ENCODE measurements at places on chromosomes 16 and 17.

DNA sequence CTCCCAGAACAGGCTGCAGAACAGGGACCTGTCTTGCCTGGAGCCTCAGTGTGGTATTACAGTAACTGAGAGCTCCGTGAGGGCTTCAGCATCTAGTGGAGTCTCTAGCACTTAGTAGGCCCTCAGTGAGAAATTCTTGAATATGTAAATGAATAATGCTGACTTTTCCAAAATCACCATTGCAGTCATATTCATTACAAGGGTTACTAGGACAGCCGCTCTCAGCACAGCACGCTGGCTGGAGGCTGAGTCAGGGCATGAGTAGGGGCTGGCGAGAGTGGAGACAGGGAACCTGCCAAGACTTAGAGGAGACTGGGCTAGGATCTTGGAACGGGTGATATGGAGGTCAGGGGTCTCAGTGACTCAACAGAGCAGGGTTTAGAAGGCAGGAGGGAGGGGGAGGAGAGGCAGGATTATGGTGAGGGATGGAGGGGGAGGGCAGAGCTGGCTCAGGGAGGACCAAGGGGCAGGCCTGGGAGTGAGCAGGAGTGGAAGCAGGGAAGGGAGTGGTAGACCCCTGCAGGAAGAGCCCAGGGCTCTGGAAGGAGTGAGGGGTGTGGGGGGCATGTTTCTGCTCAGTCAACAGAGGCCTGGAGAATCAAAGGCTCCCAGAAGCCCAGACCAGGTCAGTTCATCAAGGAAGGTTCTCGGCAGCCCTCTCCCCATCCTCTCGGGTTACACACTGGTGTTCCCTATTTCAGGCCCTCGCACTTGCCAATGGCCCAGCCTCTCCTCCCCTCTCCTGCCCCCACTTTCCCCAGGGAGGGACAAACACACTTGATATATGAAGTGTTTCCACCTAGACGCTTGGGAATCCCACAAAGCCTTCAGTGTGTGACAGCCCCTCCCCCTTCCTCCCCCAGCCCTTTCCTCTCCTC, 42.3 kb downstream of the FZD2 start:
- peak; percentile 55 for DNase-seq

DNA sequence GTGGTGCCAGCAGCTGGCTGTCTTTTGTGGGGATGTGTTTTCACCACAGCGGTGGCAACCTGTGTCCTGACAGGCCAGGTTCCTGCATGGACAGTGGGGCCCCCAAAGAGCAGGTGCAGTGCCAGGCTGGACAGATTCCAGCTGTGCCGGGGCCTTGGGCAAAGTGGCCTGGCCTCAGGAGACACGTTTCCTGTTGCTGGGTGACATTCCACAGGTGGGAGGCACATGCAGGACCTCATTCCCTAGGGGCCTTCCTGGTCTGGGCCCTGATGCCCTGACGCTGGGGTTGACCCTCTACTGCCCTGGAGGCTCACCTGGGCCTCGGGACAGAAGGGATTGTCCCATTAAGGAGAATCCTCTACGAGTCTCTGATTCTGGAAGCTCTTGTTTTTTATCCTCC, 182.4 kb downstream of the RAB11FIP4 start:
- DNase-seq, result no peak

DNA sequence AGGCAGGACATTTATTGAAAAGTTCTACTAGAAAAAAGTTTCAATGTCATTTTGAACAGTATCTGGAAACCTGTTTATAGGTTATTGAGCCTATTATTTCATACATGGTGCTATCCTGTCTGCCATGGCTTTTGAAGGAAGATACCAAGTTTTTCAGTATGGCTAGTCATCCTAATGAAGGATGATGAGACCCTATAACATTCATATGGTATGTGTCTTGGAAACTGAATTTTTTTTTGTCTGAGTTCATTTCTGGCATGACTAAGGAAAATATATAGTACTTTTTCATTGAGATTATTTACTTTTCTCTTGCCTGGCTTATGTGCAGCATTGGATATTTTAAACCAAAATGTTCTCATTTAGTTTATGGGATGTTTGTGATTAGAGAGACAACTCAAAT, 30.2 kb downstream of the CLTC start:
- DNase-seq, result no peak

GRCh38 chr17:51650202-51650601, 389.9 kb downstream of the UTP18 start:
- DNase-seq, result no peak

- no peak for DNase-seq
Observed at GRCh38 chr17:74646231-74646630, 22.7 kb upstream of the CD300E start.

DNA sequence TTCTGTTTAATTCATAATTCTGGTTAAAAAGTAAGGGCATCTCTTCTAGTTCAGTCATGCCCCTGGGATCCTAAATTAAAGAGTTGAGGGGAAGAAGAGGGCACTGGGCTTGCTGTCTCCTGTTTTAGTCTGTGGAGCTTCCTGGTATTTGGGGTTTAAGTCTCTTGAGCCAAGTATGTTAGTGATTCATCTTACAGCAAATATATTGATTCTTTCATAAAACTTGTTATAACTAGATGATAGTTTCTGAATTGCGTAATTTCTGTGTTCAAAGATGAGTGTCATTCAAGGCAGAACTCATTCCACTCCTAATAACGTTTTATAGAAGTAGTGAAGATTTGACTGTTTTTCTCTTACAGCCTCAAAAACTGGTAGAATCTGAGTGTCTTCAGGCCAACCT, 1.7 kb downstream of the TXNDC17 start:
- no peak for DNase-seq

DNA sequence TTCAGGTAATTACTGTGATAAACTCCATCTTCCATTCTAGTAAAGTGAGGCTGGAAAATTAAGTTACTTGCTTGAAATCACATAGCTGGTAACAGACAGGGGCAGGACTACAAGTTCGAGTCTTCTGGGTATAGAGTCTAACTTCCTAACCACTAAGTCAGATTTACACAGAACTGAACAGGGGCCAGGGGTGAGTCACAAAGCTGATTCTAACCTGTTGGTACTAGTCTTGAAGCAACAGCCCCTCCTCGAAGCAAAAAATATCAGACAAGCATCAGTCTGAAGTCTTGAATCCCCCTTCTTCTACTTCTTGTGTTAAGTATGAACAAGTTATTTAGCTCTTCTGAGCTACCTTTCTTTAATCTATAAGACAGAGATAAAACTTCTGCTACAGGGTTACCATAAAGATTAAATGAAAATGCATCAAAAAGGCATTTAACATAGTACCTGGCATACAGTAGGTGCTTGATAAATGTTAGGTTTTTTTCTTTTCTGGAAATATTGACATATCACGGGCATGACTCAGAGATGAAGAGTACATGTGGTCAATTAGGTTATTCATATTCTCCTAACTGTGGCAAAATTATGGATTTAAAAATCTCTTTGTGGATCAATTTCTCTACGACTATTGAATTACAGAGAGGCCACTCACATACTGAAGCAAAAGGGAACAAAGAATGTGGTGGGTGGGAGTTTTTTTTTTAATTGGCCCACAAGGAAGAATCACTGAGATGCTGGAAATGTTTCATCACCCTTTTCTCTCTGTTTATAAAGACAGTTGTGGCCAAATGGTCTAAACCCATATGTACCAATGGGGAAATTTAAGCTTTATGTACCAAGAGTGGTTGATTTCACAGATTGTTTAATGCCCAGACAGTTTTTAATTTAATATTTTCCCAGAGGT, 266.9 kb upstream of the DYNLRB2 start:
- DNase-seq, result no peak

- DNase-seq, result no peak
Observed at GRCh38 chr17:48351911-48352332, 78.1 kb downstream of the SKAP1 start.

DNA sequence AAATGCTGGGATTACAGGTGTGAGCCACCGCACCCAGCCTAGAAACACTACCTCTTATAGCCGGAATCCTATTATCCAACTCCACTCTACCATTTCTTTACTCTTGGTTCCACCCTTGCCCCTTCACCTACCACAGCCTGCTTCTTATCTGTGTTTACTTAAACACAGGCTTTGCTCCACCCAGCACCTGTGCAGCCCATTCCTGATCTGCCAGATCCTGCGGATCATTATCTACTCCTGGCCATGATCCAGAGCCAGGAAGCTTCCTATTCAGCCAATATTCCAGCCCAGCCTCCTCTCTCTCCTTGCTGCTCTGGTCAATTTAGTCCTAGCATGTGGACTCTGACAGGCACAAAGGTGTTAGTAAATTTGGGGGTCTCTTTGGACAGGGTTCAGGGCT, 98.8 kb upstream of the MED13 start:
- DNase-seq, result no peak

DNA sequence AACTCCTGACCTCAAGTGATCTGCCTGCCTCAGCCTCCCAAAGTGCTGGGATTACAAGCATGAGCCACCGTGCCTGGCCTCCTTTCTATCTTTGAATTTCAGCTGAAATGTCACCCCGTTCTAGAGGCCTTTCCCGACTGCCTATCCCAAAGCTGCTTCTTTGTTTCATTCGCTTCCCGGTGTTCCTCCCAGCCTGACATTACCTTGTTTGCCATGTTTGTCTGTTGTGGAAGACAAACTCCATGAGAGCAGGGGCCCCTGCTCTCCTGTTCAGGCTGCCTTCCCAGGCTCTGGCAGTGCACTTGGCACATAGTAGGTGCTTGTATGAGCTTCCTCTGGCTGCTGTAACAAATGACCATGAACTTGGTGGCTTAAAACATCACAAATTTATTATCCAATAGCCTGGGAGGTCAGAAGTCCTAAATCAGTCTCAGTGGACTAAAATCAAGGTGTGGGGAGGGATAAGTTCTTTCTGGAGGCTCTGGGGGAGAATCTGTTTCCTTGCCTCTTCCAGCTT, 2.6 kb upstream of the CCL22 start:
- no peak for DNase-seq

DNA sequence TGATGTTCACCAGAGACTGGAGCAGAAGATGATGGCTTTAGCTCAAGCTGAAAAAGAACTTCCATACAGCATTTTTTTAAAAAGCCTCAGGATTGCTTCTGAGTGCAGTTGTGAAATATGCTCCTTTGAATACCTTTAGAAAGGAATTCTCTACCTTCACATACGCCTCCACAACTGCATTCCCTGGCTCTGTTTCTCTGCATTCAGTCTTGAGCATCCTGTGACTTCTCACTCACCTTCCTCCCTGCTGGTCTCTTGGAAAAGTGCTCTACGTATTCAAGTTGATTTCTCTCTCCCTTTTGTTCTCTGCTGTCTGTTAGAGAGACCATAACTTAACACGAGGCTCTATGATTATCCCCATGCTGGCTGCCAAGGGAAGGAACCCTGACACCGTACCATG, 34.5 kb downstream of the HS3ST2 start:
- DNase-seq, result no peak

GRCh38 chr16:21599122-21600030, at the start of gene METTL9:
Gene METTL9, plus strand, starts transcription at chr16:21599577. Its CDS starts 157 bp downstream, at chr16:21599734.
- DNase-seq, result peak; percentile 96

- no peak for DNase-seq
Observed at GRCh38 chr17:59149841-59150511, 5.0 kb downstream of the SKA2 start.

DNA sequence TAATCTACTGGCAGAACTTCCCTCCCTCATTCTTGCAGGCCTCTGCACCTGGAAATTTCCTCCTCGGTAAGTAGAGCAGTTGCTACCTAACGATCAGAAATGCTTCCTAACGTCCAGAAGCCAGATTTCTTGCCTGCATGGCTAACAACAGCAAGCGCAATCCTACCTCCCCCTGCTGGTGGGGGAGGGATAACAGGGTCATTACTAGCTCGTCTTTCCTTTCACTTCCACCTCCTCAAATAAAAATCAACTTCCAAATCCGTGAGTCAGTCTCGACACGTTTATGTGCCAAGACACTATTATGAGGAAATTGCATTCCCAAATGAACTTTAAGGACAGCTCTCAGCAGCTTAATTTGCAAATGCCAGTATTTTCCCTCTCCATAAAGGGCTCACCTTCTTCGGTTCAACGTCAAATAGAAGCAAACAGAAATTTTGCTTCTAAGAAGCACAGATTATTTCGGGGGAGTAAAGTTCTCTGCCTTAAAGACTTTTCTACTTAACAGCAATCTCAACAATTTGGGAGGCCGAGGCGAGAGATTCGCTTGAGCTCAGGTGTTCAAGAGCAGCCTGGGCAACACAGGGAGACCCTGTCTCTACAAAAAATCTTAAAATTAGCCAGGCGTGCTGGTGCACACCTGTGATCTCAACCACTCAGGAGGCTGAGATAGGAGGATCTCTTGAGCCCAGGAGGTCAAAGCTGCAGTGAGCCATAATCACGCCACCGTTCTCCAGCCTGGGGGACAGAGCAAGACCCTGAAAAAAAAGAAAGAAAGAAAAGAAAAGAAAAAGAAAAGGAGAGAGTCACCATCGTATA, 188.6 kb upstream of the PSMD7 start:
- DNase-seq, result no peak

DNA sequence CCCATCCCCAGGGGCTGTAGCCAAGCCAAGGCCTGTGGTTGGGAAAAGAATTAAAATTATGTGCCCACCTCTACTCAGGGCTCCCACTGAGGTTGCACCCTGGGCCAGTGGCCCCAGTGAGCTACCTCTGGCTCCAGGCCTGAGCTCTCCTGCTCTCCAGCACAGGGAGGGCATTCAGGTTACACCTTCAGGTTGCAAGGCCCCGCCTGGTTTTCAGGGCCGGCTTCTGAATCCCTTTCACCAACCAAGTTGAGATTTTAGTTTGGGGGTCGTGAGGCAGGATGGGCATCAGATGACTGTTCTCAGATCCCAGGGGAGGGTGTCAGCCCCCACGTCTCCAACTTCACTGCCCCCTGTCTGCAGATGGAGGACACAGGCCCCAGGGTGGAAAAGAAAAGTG, 8.0 kb upstream of the KATNB1 start:
- no peak for DNase-seq

DNA sequence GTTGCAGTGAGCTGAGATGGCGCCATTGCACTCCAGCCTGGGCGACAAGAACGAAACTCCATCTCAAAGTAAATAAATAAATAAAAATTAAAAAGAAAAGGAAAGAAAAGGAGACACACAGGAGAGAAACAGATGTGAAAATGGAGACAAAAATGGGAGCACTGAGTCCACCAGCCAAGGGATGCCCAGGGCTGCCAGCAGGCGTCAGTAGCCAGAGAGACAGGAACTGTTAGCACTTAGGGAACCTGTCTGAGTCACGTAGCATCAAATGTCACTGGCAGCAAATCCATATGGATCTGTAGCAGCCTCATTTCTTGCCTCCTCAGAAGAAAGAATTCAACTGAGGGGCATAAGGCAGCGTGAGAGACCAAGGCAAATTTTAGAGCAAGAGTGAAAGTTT, 79.7 kb downstream of the CYLD start:
- no peak for DNase-seq

DNA sequence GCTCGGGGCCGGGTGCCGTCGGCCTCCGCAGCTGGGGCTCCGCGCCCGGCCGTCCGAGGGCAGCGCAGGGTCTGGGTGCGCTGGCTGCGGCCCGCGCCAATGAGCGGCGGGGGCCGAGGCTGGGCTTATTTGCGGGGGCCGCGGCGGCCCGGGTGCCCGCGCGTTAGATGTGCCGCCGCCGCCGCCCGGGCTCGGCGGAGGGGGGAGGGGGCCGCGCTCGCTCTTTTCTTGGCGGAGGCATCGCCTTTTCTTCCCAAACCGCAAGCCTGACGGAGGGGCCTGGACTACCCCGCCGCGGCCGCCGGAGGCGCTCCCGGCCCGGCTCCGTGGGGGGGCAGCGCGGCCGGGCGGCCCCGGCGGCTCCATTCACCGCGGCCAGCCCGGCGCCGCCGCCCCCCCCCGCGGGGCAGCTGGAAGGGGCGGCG, at the start of gene NOTUM:
Gene NOTUM (minus strand): TSS at position 101 of the 425 bp plus-strand sequence. CDS start 278 bp downstream, outside the sequence.
- DNase-seq, result no peak

GRCh38 chr17:16488186-16488967, 3.6 kb downstream of the LRRC75A start:
- no peak for DNase-seq

GRCh38 chr16:81243942-81244341, 5.5 kb downstream of the BCO1 start:
- no peak for DNase-seq
